Transverse colon (tissue), 4 donors: ENCODE measurements at places on chromosomes 1 and 21.

- DNase-seq = no peak
Measured at GRCh38 chr1:106937104-106937503, 119.4 kb upstream of the PRMT6 start.

DNA sequence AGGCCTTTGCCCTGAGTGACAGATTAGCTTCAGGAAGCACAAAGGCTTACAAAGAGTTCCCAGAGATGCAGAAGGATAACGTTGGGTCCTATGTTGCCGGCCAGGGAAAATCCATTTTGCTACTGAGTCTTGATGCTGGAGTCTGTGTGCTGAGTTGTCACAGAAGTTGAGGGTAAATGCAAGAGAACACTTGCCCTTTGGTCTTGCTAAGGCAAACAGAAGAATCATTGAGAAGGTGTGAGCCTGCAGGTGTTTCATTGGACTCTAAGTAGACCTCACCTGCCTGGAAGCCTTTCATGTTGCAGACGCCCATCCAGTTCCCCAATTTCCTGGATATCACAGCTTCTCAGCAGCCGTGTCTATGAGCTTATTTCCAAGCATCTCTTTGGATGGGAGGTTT lies 105.2 kb downstream of the PCP4 start:
- DNase-seq = no peak

DNA sequence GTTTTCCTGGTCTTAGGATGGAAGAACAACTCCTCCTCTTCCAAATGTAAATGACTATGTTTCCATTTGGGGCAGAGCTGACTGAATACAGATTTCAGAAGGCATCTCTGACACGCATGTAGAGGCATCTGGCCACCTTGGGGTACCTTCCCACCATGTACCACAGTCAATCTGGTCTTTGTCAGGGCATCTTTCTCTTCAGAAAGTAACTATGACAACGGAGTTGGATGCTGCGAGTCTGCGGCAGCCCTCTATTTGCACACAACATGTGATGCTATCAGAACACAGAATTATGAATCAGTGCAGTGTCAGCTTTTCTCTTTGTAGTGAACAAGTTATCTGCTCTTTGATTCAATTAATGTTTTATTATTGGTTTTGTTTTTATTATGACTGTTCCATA lies 94.7 kb downstream of the TSEN15 start:
- no peak for DNase-seq

DNA sequence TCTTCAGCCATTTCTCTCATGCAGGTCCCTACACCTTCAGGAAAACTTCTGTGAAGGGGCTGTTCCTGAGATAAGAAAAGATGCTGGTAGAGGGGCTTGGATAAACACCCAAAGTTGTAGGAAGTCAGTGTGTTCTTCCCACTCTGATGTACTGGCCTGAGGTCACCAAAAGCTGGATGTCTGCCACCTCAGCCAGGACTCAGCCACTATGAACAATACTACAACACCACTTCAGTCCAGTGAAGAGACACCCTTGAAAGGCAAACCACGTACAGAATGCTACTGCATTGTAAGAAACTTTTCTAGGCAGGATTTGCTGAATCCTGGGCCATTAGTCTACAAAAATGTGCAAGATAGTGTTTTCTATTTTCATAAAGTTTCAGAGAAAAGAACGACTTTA lies 2.4 kb downstream of the PTPN14 start:
- no peak for DNase-seq

GRCh38 chr1:225573216-225573615 lies 79.7 kb downstream of the ENAH start:
- DNase-seq = no peak

GRCh38 chr1:215872658-215873057 lies 305.6 kb downstream of the KCTD3 start:
- DNase-seq = no peak
